ENCODE measurements at places on chromosomes 4 and X.

DNA sequence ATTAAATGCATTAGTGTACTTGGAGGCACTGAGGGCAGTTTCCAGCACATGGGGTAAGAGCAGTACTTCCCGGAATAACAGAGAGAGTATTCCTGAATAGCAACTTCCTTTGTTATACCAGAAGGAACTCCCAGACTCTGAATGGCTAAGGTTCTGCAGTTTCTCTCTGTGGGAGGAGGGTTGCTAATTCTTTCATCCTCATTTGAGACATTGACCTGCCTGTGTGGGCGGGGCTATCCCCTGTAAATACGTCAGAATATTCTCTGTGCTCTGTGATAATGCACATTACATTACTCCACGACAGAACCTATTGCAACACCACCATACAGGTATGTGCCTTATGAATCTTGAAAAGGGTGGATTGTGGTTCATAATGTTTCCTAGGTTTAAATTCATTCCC, 52.7 kb downstream of the SPINK2 start:
- DNase-seq: no peak

- DNase-seq: no peak
Observed at GRCh38 chr4:17064959-17065358, 166.5 kb upstream of the LDB2 start.

DNA sequence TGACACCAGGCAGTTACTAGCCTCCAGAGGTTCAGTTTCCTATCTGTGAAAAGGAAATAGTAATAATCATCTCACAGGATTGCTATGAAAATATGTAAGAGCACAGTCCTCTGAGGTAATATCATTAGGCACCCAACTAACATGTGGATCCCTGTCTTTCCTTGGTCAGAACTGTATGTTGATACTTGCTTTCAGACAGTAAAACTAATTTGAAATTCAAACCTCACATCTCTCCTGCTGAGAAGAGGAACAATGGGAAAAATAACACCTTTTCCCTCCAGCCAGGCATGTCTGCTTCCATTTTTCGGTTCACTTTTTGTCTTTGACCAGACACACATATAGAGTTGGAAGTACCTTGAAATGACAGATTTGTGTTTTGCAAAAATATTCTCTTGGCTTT, 262.7 kb downstream of the IL15 start:
- DNase-seq: peak; percentile 37

- no peak for DNase-seq
Observed at GRCh38 chrX:66675541-66675940, 36.7 kb upstream of the EDA2R start.

- DNase-seq: peak; percentile 37
Observed at GRCh38 chr4:38177035-38177546, 216.9 kb downstream of the PTTG2 start.

- no peak for DNase-seq
Observed at GRCh38 chrX:35025820-35026219, 83.2 kb downstream of the FAM47B start.

DNA sequence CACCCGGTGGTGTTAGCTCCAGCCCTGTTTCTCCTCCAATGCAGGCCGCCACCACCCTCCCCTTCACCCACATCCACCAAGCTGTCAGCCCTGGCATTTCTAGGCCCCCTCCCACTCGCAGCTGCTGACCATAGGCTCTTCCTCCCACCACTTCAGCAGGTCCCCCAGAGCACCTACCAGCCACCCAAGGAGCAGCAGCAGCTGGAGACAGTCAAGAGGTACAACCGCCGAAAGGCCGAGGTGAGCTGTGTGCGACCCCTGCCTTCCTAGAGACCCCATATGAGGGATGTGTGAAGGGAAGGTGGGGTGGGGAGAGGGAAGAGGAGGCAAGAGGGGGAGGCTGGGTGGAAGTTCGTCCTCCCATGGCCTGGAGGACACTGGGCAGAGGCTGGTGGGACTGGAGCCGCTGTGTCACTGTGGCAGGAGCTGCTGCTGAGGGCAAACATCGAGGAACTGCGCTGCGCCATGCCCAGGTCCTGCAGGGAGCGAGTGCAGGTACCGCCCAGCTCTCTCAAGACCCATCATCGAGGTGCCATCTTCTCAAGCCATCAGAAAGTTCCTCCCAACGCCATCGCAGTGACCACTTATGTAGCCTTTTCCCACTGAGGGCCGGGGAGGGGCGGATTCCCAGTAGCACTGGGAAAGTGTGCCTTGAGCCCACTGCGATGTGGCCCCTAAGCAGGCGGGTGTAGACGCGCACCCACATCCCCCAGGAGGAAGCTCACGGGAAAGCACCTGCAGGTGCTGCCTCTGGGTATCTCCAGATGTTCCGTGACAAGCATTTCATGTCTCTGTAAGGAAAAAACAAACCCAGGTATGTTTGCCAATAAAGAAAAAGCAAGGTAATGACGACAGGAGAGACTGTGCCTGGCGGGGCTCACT, 19.2 kb upstream of the RNF4 start:
- DNase-seq: no peak

GRCh38 chr4:141713771-141714445, 77.5 kb downstream of the IL15 start:
- DNase-seq: peak; percentile 61

DNA sequence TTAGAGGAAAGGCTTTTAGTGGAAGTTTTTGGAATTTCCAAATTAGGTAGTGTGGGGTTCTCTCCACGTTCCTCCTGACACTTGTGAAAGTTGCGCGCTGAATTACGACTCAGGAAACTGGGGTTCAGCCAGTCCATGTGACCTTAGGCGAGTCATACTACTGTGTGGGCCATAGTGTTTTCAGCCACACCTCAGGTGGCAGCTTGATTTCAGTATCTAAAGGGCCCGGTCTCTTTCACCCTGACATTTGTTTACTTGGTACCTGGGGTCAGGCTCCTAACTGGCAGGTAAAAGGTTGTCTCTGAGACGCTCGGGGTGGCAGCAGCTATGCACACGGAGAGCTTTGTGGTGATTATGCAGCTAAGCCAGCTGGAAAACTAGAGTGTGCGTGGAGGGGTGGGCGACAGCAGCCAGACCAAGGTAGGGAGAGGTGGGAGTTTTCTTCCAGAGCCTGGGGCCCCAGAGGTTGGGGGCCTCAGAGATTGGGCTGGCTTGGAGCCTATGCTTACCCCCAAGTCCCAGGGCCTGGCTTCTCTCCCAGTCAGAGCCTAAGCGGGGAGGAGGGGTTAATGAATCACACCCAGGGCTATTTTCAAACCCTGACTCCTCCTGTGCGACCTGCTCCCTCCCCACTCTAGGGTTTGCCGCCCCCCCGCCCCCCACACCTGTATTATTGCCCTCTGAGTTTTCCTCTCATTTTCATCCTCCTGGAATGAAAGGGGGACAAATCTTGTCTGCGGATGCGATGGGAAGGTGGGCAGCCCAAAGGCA, 47.2 kb downstream of the STARD8 start:
- no peak for DNase-seq

- no peak for DNase-seq
Observed at GRCh38 chr4:134470544-134470943, 269.0 kb upstream of the PABPC4L start.

- DNase-seq: no peak
Observed at GRCh38 chrX:133638285-133638684, 223.0 kb upstream of the GPC4 start.

DNA sequence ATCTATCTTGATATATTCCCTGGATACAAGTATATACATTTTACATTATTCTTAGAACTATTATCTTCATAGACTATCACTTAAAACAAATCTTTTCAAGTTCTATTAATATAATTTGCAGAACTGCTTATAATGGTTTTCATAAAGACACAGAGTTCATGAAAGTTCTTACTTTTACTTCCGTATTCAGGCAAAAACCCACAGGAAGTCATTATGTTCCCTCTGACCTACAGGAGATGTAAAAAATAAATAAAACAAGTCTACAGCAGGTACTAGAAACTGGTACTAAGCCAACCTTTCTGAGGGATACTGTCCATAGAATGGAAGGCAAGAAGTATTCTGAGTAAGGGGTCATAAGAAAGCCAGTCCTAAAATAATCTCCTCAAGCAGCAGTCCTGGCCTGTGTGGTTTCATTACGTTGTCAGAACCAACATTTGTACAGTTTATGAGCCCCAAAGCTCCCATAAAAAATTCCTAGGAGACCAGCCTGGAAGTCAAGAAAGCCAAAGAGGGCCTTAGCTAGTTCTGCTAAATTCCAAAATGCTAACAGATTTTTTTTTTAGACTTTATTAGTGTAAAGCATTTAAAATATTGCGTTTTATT, 68.6 kb downstream of the CAMK2D start:
- peak; percentile 28 for DNase-seq

DNA sequence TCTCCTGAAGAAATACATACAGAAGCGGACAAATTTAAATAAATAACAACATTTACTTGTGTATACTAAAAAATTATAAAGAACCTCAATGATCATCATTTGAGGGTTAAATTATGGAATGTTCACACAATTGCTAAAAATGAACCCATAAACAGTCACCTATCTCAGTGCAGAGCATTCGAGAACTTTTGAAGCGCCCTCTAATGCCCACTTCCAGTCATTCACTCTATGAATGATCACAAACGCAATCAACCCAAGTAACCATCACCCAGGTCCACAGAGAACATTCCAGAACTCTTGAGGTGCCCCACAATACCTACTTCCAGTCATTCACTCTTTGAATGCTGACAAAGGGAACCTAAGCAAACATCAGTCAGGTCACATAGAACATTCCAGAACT, 103.5 kb upstream of the PLAC1 start:
- DNase-seq: no peak

DNA sequence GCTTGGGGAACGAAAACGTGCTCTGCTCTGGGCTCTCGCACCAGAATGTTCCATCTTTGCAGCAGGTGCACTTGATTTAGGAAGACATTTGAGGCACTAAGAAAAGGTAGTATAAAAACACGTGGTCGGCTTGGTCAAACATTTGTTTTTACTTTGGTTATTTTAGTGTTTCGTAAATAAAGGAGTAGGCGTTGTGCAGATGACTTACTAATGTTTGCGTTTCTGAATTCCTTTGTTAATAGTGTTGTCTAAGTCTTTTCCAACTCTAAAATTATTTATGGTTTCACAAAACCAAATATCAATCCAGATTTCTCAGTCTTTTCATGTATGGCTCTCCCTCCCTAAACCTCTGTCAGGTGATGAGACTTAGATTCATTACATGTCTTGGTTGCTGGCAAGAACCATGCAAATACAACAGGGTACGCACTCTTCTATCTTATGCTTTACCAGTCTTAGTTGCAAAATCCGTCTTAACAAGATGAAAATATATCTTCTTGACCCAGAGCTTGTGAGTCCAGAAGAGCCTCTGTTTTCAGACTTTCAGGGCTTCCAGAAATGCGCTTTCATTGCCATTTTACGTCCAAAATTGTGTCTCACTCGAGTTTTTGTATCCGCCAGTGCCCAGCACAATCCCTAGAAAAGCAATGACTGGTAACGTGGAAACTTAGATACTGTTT, 686 bp downstream of the MTHFD2L start:
- peak; percentile 10 for DNase-seq
